Fibroblast of lung (primary cell): ENCODE measurements at places on chromosomes 5 and 9.

- DNase-seq, result peak; percentile 96
- no peaks in the 10 kb centered on the region for H3K27me3 ChIP-seq
- peak overlapping the region; percentile 43 for H3K27ac ChIP-seq
These were observed 5.3 kb downstream of the ERAP2 start for GRCh38 chr5:96881511-96882115.

DNA sequence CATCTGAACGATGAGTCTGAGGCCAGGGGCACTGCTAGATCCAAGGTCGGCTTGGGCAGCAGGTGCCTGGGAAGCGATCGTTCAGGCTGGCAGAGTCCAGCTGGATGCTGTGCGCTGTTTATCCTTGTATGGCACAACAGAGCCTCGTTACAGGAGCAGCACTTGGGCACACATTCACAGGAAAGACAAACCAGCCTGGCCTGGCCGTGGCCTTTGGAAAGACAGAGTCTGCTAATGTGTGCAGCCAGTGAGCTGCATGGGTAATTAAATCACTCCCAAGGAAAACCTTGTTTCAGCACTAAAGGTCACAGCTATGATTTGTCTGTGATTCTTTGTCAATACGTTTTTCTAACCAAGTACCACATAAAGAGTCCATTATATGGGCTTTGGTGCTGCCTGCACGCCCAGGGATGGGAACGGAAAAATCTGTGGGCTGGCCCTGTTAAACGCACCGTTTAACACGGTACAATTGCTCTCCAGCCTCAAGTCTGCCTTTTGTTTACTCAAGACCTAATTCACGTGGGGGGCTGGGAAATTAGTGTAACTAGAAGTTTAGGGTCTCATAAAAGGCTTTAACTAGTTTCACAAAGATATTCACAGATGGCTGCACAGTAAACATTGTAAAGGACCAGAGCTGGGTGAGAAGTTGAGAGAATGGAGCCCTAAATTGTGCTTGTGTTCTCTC, 509.3 kb downstream of the KDM4C start:
- H3K27ac ChIP-seq, result no peak overlapping the region
- H3K36me3 ChIP-seq, result no peaks in the 10 kb centered on the region
- H3K4me1 ChIP-seq, result no peaks in the 10 kb centered on the region

DNA sequence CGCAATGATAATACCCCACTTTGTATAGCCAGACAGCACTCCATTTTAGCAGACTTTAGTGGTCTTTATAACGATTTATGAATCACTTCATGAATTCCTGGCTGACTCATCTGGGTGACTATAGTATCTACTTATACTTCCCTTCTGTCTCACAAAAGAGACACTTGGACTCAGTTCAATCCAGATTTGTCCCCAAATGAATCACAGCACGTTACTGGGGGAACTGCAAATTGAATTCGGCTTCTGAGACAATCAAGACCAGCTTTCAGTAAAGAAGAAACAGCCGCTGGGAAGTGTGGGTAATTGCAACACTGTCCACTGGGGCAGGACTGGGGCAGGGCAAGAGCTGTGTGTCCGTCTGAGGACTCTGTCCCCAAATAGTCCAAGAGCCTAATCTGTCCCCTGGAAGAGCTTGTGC, 337.3 kb upstream of the RFX3 start:
- no peak overlapping the region for H3K4me3 ChIP-seq
- peak; percentile 95 for DNase-seq
- no peaks in the 10 kb centered on the region for H3K36me3 ChIP-seq
- peaks cover 4% of the 10 kb centered on the region for H3K4me1 ChIP-seq
- H3K27me3 ChIP-seq, result no peaks in the 10 kb centered on the region

- H3K36me3 ChIP-seq, result peaks cover 1% of the 10 kb centered on the region
- peak overlapping the region; percentile 50 for H3K27ac ChIP-seq
- DNase-seq, result peak; percentile 88
- peaks cover 19% of the 10 kb centered on the region for H3K4me1 ChIP-seq
- no peak overlapping the region for H3K4me3 ChIP-seq
- no peaks in the 10 kb centered on the region for H3K27me3 ChIP-seq
These were observed 6.3 kb downstream of the SHB start for GRCh38 chr9:38062498-38063362.

DNA sequence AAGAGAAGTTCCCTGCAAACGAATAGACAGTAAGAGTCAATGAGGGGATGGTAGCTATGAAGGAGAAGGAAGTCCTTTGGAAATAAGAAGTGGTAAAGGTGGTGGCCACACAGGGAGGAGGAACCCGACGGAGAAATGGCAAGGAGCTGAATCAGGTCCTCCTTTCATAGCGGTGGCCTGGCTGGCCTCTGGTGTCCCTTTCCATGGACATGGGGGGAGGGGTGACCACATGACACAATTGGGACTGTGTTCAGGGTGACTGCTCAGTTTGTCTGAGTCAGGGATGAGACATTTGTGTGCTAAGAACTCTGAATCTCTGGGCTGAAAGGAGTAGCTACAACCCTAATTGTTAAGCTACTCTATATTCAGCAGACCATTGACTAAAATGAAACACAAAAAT, 28.7 kb upstream of the TIMD4 start:
- DNase-seq, result no peak
- no peaks in the 10 kb centered on the region for H3K4me1 ChIP-seq
- no peak overlapping the region for H3K4me3 ChIP-seq
- H3K27ac ChIP-seq, result no peak overlapping the region
- no peaks in the 10 kb centered on the region for H3K36me3 ChIP-seq

GRCh38 chr5:143886651-143887638, 75.0 kb downstream of the HMHB1 start:
- H3K27me3 ChIP-seq, result no peaks in the 10 kb centered on the region
- H3K4me3 ChIP-seq, result no peak overlapping the region
- peak overlapping the region; percentile 59 for H3K27ac ChIP-seq
- peaks cover 21% of the 10 kb centered on the region for H3K4me1 ChIP-seq

DNA sequence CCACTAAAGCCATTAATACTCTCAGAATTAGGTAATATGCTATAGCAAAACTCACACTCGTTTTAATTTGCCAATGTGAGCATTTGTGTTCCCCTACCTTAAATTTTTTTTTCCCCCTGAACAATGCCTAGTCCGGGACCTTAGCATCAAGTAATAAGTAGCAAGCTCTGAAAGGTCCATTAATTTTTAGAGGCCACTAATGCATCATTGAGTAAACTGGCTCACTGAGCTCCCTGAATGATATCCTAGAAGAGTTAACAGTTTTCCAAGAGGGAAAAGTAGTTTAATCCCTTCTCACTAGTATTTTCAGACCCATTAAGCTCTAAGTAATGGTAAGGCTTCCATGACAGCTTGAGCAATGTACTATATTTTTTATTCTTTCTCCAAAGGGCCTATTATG, 242.2 kb downstream of the MAT2B start:
- H3K36me3 ChIP-seq, result no peaks in the 10 kb centered on the region
- no peaks in the 10 kb centered on the region for H3K27me3 ChIP-seq
- no peaks in the 10 kb centered on the region for H3K4me1 ChIP-seq
- no peak overlapping the region for H3K27ac ChIP-seq

DNA sequence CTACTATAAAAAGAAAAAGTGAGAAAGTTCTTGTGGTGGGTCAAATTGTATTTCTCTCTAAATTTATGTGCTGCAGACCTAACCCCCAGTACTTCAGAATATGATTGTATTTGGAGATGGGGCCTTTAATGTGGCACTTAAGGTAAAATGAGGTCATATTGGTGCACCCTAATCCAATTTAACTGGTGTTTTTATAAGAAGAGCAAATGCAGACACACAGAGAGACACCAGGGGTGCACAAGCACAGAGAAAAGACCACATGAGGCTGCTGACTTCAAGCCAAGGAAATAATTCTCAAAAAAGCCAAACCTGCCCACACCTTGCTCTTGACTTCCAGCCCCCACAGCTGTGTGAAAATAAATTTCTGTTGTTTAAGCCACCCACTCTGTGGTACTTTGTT, 80.2 kb upstream of the HTR4 start:
- no peaks in the 10 kb centered on the region for H3K36me3 ChIP-seq
- no peak overlapping the region for H3K27ac ChIP-seq
- no peak overlapping the region for H3K4me3 ChIP-seq
- peaks cover 3% of the 10 kb centered on the region for H3K4me1 ChIP-seq
- H3K27me3 ChIP-seq, result no peaks in the 10 kb centered on the region

GRCh38 chr9:125235804-125236519, 5.2 kb downstream of the HSPA5 start:
- DNase-seq, result no peak
- H3K27me3 ChIP-seq, result no peaks in the 10 kb centered on the region
- peaks cover 15% of the 10 kb centered on the region for H3K4me1 ChIP-seq
- peak overlapping the region; percentile 16 for H3K4me3 ChIP-seq
- H3K36me3 ChIP-seq, result peaks cover 26% of the 10 kb centered on the region

GRCh38 chr5:97570242-97570641, 387.2 kb upstream of the RIOK2 start:
- no peaks in the 10 kb centered on the region for H3K4me1 ChIP-seq

DNA sequence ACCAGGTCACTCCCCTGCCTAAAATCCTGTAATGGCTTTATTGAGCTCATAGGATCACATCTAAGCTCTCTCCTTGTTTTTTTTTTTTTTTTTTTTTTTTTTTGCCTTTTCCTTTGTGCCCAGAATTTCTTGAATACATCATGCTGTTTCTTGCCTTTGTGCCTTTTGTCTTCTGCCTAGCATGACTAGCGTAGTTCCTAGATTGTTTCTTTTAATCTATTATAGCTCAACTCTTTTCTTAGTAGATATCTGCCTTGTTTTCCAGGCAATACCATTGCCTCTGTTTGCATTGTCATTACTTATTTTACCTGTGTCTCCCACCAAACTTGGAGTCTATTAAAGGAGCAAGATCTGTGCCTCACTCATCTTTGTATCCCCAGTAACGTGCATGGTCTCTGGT, 106.1 kb upstream of the C9orf72 start:
- DNase-seq, result no peak
- H3K4me1 ChIP-seq, result no peaks in the 10 kb centered on the region
- no peak overlapping the region for H3K27ac ChIP-seq
- H3K36me3 ChIP-seq, result no peaks in the 10 kb centered on the region
- no peaks in the 10 kb centered on the region for H3K27me3 ChIP-seq
- H3K4me3 ChIP-seq, result no peak overlapping the region

GRCh38 chr5:1641560-1642166, 117.9 kb upstream of the LPCAT1 start:
- no peak overlapping the region for H3K27ac ChIP-seq
- DNase-seq, result peak; percentile 92
- H3K27me3 ChIP-seq, result peaks cover 13% of the 10 kb centered on the region
- H3K36me3 ChIP-seq, result no peaks in the 10 kb centered on the region
- no peak overlapping the region for H3K4me3 ChIP-seq

DNA sequence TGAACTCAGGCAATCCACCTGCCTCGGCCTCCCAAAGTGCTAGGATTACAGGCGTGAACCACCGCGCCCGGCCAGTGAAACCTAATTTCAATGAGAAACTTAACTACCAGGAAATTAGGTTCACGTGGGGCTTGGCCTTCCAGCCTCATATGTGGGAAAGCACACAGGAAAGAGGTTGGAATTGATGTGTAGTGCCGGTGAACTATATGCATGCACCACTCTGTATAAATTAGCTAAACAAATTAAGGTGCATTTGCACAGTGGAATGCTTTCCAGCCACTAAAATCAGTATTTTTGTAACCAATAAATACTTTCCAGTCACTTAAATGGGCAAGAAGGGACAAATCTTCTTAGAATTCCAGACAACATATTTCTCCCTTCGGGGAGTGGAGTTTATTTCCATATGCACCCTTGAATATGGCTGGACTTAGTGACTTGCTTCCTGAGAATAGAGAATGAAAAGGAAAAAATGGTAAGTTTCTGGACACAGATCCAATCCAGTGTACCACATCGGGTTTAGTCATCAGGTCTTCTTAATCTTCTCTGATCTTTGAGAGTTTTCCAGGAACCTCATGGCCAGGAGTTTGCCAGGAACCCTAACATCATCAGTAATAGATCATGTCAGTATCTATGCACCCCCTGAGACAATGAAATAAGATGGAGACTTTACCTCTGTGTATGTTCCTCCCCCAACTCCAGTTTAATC, 24.9 kb downstream of the ATOX1 start:
- DNase-seq, result peak; percentile 89
- no peak overlapping the region for H3K27ac ChIP-seq
- H3K4me1 ChIP-seq, result peaks cover 3% of the 10 kb centered on the region
- H3K4me3 ChIP-seq, result no peak overlapping the region
- no peaks in the 10 kb centered on the region for H3K36me3 ChIP-seq

- H3K27ac ChIP-seq, result no peak overlapping the region
- H3K27me3 ChIP-seq, result no peaks in the 10 kb centered on the region
- DNase-seq, result no peak
These were observed 148.2 kb downstream of the ARL15 start for GRCh38 chr5:54162184-54162583.

- no peaks in the 10 kb centered on the region for H3K27me3 ChIP-seq
- no peaks in the 10 kb centered on the region for H3K36me3 ChIP-seq
- H3K4me1 ChIP-seq, result no peaks in the 10 kb centered on the region
- H3K27ac ChIP-seq, result no peak overlapping the region
- H3K4me3 ChIP-seq, result no peak overlapping the region
- no peak for DNase-seq
These were observed 259.9 kb downstream of the GADD45G start for GRCh38 chr9:89864731-89865130.

DNA sequence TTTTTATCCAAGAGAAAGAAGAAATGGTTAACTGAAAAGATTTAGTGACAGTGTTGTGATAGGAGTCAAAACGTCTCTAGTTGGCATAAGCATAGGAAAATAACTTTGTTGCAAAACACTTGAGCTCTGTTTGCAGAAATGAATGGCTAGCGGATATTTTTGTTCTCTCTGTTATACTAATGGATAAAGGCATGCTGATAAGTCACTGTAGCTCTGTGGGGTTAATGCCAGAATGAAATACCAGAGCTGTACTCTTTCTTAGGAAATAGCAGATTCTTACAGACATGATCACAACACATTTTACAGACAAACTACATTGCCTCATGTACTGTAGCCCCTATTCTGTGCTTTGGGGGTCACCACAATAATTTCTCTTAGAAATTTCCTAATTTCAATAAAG, 202.8 kb downstream of the DMRTA1 start:
- no peaks in the 10 kb centered on the region for H3K36me3 ChIP-seq
- DNase-seq, result peak; percentile 33
- no peak overlapping the region for H3K4me3 ChIP-seq
- no peaks in the 10 kb centered on the region for H3K27me3 ChIP-seq
- H3K4me1 ChIP-seq, result no peaks in the 10 kb centered on the region

- H3K4me1 ChIP-seq, result no peaks in the 10 kb centered on the region
- no peaks in the 10 kb centered on the region for H3K36me3 ChIP-seq
- H3K27me3 ChIP-seq, result no peaks in the 10 kb centered on the region
- H3K4me3 ChIP-seq, result no peak overlapping the region
These were observed 49.4 kb downstream of the ATP10B start for GRCh38 chr5:160802592-160802991.
